ENCODE measurements at places on chromosomes 5 and 9.

GRCh38 chr9:95032580-95033341, 284.7 kb downstream of the FANCC start:
- DNase-seq, result no peak

- no peak for DNase-seq
Observed at GRCh38 chr5:128491291-128491690, 46.8 kb downstream of the FBN2 start.

DNA sequence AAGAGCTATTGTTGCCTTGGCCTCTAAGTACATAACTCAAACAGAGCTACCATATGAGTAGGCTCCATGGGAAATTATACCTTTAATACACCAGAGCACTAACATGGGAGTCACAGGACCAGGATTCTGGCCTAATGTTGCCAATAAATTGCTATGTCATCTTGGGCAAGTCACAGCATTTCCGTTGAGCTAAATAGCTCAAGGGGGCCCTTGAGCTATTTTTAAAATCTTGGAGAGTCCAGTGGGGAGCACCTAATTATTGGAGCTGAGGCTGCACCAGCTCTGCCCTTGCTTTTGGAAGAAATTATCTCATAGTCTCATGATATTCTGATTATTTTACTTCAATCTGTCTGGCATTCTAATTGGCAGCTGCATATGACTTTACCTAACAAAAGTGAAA, 350.8 kb downstream of the ENC1 start:
- DNase-seq, result no peak

GRCh38 chr5:98529321-98529720, 244.1 kb upstream of the RGMB start:
- no peak for DNase-seq

GRCh38 chr5:82107267-82107666, 135.4 kb downstream of the ATG10 start:
- no peak for DNase-seq

GRCh38 chr5:172973931-172974330, 9.6 kb upstream of the ATP6V0E1 start:
- DNase-seq, result no peak
